ENCODE measurements at places on chromosomes 6 and 20. TPM values are rescaled to one million over a fixed set of nuclear protein-coding genes. Genes with fewer than 3 reads are reported as not detected.

DNA sequence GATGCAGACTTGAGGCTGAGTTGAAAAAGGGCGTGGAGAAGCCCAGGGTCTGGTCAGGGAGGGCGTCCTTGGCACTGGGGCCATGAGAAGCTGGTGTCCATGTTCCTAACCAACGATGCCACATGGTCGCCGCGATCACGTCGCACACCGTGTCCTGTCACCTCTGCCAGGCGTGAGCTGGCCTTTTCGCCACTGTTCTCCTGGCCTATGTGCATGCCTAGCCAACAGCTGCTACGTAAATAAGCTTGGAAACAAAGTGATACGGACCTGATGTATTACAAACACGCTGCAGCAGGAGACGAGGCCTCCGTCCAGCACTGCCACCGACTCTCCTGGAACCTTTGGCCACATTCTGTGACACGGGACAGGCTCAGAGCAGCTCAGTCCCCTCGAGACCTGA is 22.0 kb upstream of the KIF25 start:
- DNase-seq: no peak

- no peak for DNase-seq
These were observed 371.7 kb upstream of the RUNX2 start for GRCh38 chr6:44956396-44956795.

- DNase-seq: no peak
These were observed 282.3 kb downstream of the FOXA2 start for GRCh38 chr20:22302039-22302438.

DNA sequence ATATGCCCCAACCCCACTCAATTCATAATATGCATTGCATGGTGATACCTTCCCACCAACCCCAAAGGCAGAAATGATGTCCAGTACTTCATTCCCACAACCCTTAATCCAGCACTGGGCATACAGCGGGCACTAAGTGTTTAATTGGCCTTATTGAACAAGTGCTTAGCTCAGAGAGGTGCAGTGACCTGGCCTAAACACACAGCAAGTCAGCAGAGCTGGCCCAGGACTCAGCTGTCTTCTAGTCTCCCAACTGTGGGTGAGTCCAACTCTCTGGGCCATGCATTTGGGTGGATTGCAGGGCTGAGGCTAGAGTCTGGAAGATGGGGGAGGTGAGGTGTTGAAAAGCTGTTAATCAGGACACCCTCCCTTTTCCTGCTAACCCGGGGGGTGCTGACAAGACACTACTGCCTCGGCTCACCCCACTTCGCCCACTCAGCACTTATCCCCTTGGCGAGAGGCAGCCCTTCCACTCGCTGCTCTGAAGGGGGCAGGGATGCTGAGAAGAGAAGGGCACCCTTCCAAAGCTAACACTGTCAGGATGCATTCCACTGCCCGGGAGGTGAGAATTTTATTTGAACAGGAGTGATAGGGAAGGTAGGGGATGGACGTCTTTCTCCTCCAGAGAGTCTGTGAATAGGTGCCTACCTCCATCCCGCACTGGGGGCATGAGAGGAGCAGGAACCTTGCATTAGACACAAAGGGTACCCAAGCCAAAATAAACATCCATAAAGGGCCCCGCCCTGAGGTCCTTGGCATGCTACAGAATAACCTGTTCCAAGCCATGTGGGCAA is 14.2 kb downstream of the KCNK5 start:
- DNase-seq: no peak

DNA sequence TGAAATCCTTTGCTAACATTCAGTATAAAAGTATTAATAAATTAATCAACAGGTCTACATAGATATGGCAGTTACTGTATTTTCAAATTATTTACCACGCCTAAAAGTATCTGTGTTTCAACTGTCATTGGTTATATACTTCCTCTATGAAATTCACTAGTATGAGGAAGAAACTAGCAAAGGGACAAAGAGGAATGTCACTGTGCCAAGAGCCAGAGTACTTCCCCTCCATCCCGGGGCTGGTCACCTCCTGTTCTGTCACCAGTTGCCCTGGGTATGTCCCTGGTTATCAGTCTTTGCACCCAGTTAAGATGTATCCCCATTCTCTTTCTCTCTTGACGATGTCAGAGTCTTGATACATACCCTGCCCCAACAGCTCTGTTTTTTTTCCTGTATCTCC is 476.8 kb upstream of the SOX4 start:
- no peak for DNase-seq

DNA sequence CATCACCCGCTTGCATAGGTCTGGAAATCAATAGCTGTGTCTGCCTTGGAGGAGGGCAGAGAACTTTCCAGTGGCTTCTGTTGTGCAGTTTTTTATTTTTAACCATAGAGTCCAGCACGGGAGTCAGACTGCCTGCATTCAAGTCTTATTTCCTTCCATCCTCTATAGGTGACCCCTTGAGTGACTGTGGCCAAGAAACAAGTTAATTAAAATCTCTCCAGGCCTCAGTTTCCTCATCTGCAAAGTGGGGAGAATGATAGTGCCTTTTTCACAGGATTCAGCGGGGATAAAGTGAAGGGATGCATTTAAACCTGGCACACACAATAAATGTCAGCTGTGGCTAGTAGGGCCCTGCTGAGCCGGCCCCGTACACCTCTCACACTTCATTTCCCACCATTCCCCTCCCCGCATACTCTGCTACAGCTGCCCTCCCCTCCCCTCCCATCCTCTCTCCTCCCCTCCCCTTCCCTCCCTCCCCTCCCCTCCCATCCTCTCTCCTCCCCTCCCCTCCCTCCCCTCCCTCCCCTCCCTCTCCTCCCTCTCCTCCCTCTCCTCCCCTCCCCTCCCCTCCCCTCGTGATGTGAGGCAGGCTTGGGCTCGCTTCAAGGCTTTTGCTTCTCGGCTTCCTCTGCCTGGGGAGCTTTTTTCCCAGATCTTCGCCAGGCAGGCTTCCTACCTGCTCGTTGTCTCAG is 150.5 kb downstream of the TFAP2C start:
- no peak for DNase-seq

DNA sequence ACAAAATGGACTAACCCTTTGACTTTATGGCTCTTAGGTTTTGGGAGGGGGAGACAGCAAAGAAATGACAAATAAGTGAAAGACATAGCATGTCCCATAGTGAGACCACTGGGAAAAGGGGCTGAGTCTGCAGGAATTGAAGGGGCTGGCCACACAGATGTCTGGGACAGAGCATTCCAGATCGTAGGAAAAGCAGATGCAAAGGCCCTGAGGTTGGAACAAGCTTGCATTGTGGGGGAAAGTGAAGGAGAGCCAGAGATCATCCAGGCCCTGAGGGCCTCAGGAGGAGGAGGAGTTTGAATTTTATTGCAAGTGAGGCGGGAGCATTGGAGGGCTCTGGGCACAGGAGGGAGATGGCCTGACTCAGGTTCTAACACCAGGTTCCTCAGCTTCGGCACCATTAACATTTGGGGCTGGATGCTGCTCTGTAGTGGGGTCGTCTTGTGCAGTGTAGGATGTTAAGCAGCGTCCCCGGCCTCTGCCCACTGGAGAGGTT is 97.5 kb downstream of the CEBPB start:
- no peak for DNase-seq

DNA sequence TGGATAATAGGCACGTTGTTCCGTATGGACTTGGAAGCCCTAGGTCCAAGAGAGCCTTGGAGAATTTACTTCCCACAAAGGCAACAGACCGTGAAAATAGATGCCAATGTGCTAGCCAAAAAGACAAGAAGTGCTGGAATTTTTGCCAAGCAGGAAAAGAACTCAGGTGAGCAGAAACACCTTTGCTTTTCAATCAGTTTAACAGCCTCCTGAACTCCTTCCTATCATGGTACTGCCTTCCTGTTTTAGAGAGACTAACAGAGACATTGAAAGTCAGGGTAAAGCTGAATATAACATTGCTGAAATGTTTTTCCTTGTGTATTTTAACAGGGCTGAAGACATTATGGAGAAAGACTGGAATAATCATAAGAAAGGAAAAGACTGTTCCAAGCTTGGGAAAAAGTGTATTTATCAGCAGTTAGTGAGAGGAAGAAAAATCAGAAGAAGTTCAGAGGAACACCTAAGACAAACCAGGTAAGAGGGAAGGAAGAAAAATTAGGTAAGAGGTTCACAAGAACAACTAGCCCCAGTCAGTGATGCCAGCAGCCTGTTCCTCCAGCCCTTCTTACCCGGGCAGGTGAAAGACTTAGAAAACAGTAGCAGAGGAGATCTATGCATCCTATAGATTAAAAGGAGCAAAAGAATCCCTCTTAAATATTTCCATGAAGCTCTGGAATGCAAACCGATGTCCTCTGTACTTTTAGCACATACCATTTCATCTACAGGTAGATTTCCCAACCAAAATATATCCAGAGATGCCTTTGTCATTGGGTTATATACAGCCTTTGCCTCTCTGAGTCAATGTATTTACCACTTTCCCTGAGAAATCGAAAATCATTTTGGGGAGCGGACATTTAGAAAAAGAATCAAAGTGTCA is 4.0 kb downstream of the EDN1 start:
- DNase-seq: no peak

GRCh38 chr6:87501809-87502572 is 29.2 kb downstream of the SLC35A1 start:
- no peak for DNase-seq

- no peak for DNase-seq
These were observed 90.4 kb downstream of the FARS2 start for GRCh38 chr6:5351552-5352210.

DNA sequence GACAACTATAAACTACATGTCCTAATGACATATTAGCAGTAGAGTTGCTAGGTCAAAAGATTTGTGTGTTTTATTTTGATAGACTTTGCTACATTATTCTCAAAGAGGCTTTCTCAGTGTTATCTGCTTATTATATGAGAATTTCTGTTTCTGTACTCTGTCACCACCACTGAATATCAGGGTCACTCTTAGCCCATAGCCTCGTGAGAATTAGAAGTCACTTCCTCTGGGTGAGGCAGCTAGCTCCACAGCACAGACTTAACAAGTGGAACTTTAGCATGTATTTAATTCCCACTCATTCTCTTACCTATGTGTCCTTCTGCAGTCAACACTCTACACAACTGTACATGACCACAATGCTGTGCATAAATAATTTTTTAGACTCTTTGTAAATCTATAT is 6.7 kb downstream of the PHACTR2 start:
- no peak for DNase-seq

- no peak for DNase-seq
These were observed at the start of gene RAMACL for GRCh38 chr6:166586424-166587156. Gene RAMACL (minus strand): TSS chr6:166586678. CDS start chr6:166586477, 201 bp downstream.

- DNase-seq: no peak
These were observed 372.7 kb upstream of the CITED2 start for GRCh38 chr6:139747154-139747553.

GRCh38 chr20:1389703-1390580 is 2.9 kb downstream of the FKBP1A start:
- no peak for DNase-seq

DNA sequence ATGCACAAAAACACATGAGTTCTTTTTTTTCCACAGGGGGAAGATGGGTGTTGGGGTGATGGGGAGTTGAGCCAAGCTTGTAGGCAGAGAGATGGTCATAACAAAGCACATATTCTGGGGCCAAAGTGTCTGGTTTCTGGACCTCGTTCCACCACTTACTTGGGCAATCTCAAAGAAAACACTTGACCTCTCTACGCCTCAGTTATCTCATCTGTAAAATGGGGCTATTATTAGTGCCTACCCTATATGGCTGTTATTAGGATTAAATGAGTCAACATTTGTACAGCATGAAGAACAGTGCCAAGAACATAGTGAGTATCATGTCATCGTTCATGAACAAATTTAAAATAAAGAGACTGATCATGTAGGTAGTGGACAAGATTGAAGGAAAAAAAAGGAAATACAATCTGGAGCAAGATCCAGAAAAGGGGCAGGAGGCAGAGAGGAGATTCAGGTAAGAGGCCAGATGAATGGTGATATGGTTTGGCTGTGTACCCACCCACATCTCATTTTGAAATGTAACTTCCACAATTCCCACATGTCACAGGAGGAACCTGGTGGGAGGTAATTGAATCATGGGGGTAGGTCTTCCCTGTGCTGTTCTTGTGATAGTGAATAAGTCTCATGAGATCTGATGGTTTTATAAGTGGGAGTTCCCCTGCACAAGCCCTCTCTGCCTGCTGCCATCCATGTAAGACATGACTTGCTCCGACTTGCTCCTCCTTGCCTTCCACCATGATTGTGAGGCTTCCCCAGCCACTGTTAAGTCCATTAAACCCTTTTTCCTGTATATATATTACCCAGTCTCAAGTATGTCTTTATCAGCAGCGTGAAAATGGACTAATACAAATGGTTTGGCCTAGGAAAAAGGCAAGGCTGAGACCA is 14.2 kb downstream of the EEF1E1 start:
- no peak for DNase-seq

DNA sequence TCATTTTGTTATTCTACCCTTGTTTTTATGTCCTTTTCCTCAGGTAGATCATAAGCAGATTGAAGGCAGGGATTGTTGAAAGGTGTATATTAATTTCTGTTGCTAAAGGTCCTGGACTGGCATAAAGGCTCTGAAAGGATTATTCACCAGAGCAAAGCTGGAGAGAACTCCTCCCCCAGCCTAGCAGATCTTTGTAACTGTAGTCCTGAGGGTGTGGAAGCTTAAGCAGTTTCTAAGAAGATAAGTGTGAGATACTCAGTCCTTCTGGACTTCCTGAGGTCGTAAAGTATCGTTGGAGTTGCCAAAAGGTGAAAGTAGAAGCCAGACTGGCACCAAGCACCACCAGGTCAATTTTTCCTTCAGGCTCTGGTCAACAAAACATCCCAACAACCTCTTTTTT is 24.2 kb downstream of the CGA start:
- no peak for DNase-seq

GRCh38 chr6:155107432-155108069 is 112.4 kb downstream of the TIAM2 start:
- DNase-seq: no peak

Gene PPP1R14C
- 7.8 TPM for total RNA-seq

Gene RFX6
- not detected for total RNA-seq

Gene ANGPT4
- 0.39 TPM for total RNA-seq

Gene TMEM217
- 1.4 TPM for total RNA-seq

Gene SLC4A11
- 0.50 TPM for total RNA-seq

Gene PSORS1C1
- total RNA-seq: not detected
